ENCODE measurements at places on chromosomes 4 and X. TPM values are rescaled to one million over a fixed set of nuclear protein-coding genes. Genes with fewer than 3 reads are reported as not detected.

NUP62CL gene
- total RNA-seq = 12.1 TPM

- DNase-seq = no peak
Measured at GRCh38 chrX:1262369-1262768, 6.2 kb upstream of the CSF2RA start.

DNA sequence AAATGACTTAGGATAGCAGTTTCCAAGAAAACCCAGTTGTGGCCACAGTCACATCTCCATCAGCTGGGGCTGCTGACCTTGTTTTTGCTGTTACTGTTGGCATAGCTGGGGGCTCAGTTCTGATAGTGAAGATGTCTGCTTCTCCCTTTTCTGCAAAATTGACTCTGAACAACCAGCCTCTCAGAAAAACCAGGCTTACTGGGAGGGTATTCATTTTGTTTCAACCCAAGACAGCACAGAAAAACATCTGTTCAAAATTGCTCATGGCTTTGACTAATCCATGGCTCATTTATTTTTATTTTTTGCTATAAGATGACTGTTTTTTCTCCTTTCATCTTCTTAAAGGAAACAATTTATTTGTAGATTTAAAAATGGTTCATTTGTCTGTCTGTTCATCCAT lies 53.1 kb downstream of the RASL11B start:
- no peak for DNase-seq

DNA sequence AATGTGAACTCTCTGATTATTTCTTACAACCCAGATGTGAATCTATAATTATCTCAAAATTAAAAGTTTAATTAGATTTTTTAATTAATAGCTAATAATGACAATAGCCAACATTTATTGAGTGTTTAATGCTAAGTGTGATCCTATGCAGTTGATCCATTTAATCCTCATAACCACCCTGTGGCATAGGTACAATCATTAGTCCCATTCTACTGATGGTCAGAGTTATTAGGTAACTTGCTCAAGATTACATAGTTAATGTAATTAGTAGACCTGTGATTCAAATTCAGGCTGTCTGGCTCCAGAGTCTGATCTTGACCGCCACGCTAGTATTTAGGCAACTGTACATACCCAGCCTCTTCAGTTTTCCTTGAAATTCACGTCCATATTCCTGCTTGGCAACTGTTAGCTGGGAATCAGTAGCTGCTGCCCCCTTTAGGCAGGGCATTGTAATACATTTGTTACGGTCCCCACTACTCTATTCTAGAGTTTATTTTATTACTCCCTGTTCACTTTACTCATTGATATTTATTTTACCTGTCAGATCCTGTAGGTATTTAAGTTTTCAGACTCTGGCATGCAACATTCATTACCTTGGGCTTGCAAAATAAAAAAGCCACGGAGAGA lies 20.6 kb upstream of the TEC start:
- no peak for DNase-seq

GRCh38 chr4:143403553-143403820 lies 66.8 kb downstream of the GAB1 start:
- no peak for DNase-seq

Measured in hematopoietic multipotent progenitor cell (in vitro differentiated cells).